ENCODE measurements at places on chromosomes 5 and 9.
A peak's percentile ranks its signal among the peaks of the same experiment; 100 is the strongest.

DNA sequence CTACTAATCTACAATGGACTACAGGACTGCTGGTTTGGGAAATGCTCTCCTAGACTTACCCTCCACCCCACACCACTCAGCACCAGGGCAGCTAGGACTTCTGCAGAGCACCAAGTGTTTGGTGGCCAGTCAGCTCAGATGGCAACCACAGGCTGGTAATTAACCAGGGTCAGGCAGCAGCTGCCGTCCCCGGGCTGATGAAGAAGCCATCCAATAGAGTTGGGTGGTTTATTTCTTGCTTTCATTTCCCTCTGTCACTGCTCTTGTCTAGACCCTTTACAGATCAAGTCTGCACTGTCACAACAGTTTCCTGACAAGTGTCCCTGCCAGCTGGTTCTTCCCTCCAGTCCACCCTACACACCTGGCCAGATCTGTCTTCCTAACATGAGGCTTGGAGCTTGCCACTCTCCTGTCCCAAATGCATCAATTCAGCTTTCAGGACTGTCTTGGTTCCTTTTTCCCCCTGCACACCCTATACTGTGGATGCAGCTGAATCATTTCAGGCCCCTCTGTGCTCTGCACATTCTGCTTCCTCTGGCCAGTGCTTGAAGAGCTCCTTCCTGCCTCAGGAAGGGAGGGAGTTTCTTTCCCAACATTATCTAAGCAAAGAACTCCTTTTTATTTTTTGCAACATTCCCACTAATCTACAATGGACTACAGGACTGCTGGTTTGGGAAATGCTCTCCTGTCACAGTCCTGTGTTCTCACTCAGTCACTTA lies 30.2 kb upstream of the HSPA9 start:
- no peak for DNase-seq

GRCh38 chr5:146076455-146076854 lies 28.9 kb downstream of the PLAC8L1 start:
- DNase-seq = no peak

- no peak for DNase-seq
Observed at GRCh38 chr9:123537809-123538208, 181.8 kb downstream of the CRB2 start.

- DNase-seq = no peak
Observed at GRCh38 chr9:107732781-107733522, 243.4 kb upstream of the KLF4 start.

DNA sequence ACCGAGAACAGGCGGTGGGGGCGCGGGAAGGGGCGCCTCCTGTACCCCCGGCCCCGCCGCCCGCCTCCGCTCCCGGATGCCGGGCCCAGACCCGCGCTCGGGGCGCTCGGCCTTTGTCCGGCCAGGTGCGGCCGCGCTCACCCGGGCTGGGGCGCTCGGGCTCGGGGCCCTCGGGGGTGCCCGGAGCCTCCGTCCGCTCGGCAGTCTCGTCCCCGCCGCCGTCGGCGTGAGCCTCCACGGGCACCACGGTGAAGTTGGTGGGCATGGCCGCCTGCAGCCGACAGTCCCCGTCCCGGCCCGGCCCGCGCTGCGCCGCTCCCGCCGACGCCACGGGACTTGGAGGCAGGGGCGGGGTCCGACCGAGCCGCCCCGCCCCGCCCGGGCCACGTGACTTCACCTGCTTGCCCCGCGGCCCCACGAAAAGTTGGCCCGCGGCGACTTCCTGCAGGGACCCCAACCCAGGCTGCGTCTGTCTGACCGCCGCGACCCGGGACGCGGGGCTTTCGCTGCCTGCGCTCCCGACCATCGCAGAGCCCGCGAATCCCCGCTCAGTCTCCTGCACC lies at the start of gene SLC12A7:
SLC12A7 (minus strand) TSS at position 337 of the 563 bp plus-strand sequence; CDS start at position 265, 72 bp downstream.
- peak; percentile 50 for DNase-seq

GRCh38 chr5:125655156-125655555 lies 768.1 kb upstream of the GRAMD2B start:
- no peak for DNase-seq

- no peak for DNase-seq
Observed at GRCh38 chr5:142167458-142167857, 58.9 kb downstream of the NDFIP1 start.
